Uterus (tissue), 4 donors: ENCODE measurements at places on chromosomes 7 and 10. TPM values are rescaled to one million over a fixed set of nuclear protein-coding genes. Genes with fewer than 3 reads are reported as not detected.

Gene CEP41
- total RNA-seq = 22.3 TPM

Gene HOXA2
- not detected for total RNA-seq

DNA sequence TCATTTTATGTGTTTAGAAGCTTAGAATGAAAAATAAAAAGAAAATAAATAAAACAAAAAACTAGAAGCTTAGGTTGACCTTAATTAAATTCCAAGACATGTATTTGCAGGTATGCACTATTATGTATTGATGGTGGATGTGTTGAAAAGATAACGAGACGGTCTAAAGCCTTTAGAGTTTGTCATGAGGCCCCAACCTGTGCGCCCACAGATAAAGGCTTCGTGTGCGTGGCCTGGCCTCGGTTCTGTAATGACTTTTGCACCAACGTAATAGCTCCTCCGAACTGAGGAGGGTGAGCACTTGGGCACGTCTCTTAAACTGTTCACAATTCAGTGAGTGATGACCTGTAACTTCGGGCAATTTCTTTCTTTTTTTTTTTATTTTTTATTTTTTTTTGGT, 43.7 kb upstream of the NCAPG2 start:
- H3K27me3 ChIP-seq = no peaks in the 10 kb centered on the region
- no peak for DNase-seq
- no peak overlapping the region for H3K27ac ChIP-seq
- no peaks in the 10 kb centered on the region for H3K4me1 ChIP-seq
- no peaks in the 10 kb centered on the region for H3K36me3 ChIP-seq

Gene HOXA11
- 52.0 TPM for total RNA-seq

Gene LIMK1
- total RNA-seq = 18.5 TPM

DNA sequence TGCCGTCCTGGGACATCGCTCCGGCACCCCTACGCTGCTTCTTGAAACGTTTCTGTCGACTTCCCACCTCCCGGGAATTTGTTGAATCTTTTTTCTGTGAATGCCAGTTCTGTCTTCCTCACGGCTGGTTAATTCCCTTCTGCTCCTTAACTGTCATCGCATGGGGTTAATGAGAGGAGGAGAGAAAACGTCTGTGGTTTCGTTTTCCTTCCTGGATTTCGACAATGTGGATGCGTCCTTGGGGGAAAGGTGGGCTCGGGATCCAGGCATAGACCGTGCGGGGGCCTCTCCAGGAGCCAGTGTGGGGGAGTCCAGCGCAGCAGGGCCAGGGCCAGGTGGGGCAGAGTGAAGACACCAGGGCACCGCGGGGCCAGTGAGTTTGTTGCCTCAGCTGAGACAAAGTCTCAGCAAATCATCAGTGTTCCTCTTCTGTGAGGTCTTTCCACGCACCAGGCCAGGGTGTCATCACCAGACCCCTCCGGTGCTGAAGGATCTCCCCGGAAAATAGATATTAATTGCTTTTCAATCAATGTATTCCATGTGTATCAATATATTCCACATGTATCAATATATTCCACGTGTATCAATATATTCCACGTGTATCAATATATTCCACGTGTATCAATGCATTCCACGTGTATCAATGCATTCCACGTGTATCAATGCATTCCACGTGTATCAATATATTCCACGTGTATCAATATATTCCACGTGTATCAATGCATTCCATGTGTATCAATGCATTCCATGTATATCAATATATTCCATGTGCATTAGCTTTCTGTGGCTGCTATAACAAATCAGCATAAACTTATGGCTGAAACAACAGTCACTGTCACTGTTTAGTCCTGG, 33.7 kb upstream of the CFAP46 start:
- H3K27ac ChIP-seq = no peak overlapping the region
- no peaks in the 10 kb centered on the region for H3K27me3 ChIP-seq
- no peak for DNase-seq
- no peaks in the 10 kb centered on the region for H3K36me3 ChIP-seq
- no peak overlapping the region for H3K4me3 ChIP-seq

Gene DOCK4
- total RNA-seq = 78.9 TPM

DNA sequence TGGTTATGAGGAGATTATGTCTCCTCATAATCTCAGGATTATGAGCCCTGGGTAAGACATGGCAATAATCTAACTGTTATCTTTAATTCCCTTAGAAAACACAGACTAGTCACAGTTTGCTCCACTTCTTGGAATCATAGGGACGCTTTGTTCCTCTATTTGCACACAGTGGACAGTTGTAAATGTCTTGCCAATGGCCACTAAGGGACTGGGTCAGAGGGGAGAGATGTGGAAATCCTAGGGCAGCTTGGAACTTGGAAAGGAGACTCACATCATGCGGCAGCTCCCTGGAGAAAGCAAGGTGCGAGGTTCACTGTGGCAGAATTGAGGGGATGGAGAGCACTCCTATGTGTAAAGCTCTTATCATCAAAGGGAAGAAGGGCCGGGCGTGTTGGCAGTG, 266.1 kb downstream of the PRPF18 start:
- no peaks in the 10 kb centered on the region for H3K27me3 ChIP-seq
- DNase-seq = no peak
- H3K4me1 ChIP-seq = no peaks in the 10 kb centered on the region
- H3K36me3 ChIP-seq = no peaks in the 10 kb centered on the region
- no peak overlapping the region for H3K4me3 ChIP-seq

GRCh38 chr7:117848941-117849340, 24.3 kb downstream of the CTTNBP2 start:
- H3K27ac ChIP-seq = no peak overlapping the region
- H3K4me3 ChIP-seq = no peak overlapping the region
- no peaks in the 10 kb centered on the region for H3K4me1 ChIP-seq
- DNase-seq = no peak
- H3K36me3 ChIP-seq = no peaks in the 10 kb centered on the region

Gene SRGN
- total RNA-seq = 147 TPM

Gene POMZP3
- 7.6 TPM for total RNA-seq

Gene TRA2A
- 91.1 TPM for total RNA-seq

GRCh38 chr10:80108576-80109239, 23.8 kb upstream of the PLAC9 start:
- H3K36me3 ChIP-seq = no peaks in the 10 kb centered on the region
- H3K4me3 ChIP-seq = no peak overlapping the region
- H3K4me1 ChIP-seq = no peaks in the 10 kb centered on the region
- no peak for DNase-seq
- no peaks in the 10 kb centered on the region for H3K27me3 ChIP-seq

Gene C10orf53
- not detected for total RNA-seq

Gene TBATA
- total RNA-seq = not detected

Gene NUTM2A
- total RNA-seq = not detected

GRCh38 chr10:28186887-28187578, 115.8 kb downstream of the MPP7 start:
- no peak overlapping the region for H3K4me3 ChIP-seq
- no peak for DNase-seq
- H3K36me3 ChIP-seq = no peaks in the 10 kb centered on the region
- no peaks in the 10 kb centered on the region for H3K27me3 ChIP-seq
- H3K27ac ChIP-seq = no peak overlapping the region

DNA sequence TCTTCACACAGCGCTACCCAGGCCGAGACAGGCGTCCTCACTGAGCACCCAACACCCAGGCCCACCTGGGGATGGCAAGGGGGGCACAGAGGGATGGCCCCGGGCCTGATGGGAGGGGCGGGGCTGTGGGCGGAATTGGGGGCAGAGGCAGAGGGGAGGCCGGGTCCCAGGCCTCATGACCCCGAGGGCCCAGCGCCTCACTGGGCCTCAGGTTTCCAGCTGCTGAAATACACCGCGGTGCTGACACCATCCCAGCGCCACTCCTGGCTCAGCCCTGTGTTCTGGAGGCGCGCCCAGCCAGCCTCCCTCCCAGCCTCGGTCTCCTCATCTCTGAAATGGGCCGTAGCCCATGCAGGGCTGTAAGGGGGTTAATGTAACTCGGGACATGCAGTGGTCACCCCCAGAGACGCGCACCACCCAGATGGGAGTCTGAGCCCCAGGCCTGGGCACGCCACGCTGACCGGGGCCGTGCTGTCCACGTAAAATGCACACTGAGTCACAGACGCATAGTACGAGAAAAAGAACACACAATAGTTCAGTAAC, 82.3 kb downstream of the UNCX start:
- DNase-seq = no peak
- H3K27ac ChIP-seq = no peak overlapping the region
- H3K36me3 ChIP-seq = no peaks in the 10 kb centered on the region

GRCh38 chr10:47049906-47050305, 138.7 kb downstream of the PTPN20 start:
- H3K36me3 ChIP-seq = no peaks in the 10 kb centered on the region
- H3K4me3 ChIP-seq = no peak overlapping the region
- no peaks in the 10 kb centered on the region for H3K27me3 ChIP-seq
- no peaks in the 10 kb centered on the region for H3K4me1 ChIP-seq
- DNase-seq = no peak

Gene LLCFC1
- total RNA-seq = not detected

GRCh38 chr7:2796358-2797352, 47.5 kb downstream of the GNA12 start:
- peaks cover 4% of the 10 kb centered on the region for H3K4me1 ChIP-seq
- peak overlapping the region; percentile 78 for H3K27ac ChIP-seq
- peak; percentile 88 for DNase-seq
- no peaks in the 10 kb centered on the region for H3K36me3 ChIP-seq

Gene GJD4
- total RNA-seq = not detected

Gene LIPJ
- total RNA-seq = not detected

DNA sequence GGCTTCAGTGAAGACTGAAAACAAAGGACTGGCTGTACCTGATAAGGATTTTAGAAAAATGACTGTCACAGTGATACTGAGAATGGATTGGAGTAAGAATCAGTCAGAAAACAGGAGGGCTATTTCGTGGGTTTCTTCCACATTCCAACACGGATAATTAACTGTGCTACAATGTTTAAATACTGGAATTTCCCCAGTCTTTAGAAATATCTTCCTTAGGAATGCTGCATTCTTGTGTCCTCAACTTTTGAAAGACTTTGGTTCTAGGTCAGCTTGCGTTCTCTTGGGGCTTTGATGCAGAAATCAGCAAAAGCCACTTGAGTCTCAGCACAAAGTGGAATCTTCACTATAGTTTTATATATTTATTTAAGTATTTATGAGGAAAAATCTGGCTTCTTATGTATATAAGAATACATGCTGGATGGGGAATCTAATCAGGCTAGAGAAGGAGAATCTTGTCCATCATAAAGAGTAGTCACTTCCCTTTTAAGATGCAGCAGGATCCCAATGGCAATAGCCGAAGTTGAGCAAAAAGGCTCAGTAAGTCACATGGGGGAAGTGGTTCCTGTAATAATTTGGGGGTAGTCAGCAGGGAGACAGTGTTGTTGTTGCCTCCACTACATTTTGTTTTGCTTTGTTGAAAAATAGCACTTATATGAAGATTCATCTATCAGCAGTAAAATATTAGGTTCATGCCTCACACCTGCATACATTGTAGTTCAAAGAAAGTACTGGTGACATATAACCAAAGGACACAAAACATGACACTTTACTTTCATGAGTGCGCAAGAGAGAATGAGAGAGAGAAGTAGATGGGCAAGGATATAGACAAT, 86.0 kb downstream of the CH25H start:
- no peak overlapping the region for H3K27ac ChIP-seq
- H3K27me3 ChIP-seq = no peaks in the 10 kb centered on the region
- H3K36me3 ChIP-seq = no peaks in the 10 kb centered on the region

Gene OR2A1
- total RNA-seq = 0.48 TPM

DNA sequence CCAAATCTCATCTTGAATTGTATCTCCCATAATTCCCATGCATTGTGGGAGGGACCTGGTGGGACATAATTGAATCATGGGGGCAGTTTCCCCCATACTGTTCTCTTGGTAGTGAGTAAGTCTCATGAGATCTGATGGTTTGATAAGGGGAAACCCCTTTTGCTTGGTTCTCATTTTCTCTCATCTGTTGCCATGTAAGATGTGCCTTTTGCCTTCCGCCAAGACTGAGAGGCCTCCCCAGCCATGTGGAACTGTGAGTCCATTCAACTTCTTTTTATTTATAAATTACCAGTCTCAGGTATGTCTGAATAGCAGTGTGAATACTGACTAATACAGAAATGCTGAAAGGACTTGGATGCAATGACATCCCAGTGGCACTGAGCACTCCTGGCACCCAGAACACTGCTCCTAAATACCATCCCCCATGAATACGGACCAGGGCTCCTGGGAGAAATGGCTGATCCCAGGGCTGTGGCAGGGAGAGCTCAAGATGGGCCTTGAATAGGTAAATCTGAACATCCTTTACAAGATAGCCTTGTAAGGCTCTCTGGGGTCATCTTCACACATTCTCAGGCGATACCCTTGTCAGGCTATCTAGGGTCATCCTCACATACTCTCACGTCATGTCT, 19.4 kb downstream of the ZFAND2A start:
- no peak overlapping the region for H3K27ac ChIP-seq
- no peaks in the 10 kb centered on the region for H3K27me3 ChIP-seq
- H3K36me3 ChIP-seq = no peaks in the 10 kb centered on the region
- DNase-seq = no peak

GRCh38 chr7:151131592-151132293, 35.8 kb downstream of the GBX1 start:
- H3K4me1 ChIP-seq = no peaks in the 10 kb centered on the region
- H3K4me3 ChIP-seq = no peak overlapping the region
- H3K27ac ChIP-seq = no peak overlapping the region
- DNase-seq = no peak
- H3K36me3 ChIP-seq = no peaks in the 10 kb centered on the region

GRCh38 chr7:25025218-25025671, 45.3 kb upstream of the OSBPL3 start:
- no peaks in the 10 kb centered on the region for H3K36me3 ChIP-seq
- H3K27me3 ChIP-seq = no peaks in the 10 kb centered on the region
- no peak overlapping the region for H3K4me3 ChIP-seq
- DNase-seq = no peak
- no peak overlapping the region for H3K27ac ChIP-seq
- H3K4me1 ChIP-seq = no peaks in the 10 kb centered on the region

- H3K27ac ChIP-seq = no peak overlapping the region
- H3K4me3 ChIP-seq = no peak overlapping the region
- no peaks in the 10 kb centered on the region for H3K4me1 ChIP-seq
- H3K27me3 ChIP-seq = no peaks in the 10 kb centered on the region
- no peaks in the 10 kb centered on the region for H3K36me3 ChIP-seq
These were observed 23.6 kb upstream of the CREB3L2 start for GRCh38 chr7:138025215-138026186.

GRCh38 chr7:136868496-136869000, at the start of gene CHRM2:
CHRM2 (plus strand) TSS chr7:136868652; CDS start chr7:137014866, 146,214 bp downstream.
- H3K27ac ChIP-seq = no peak within 1 kb of the TSS
- H3K4me1 ChIP-seq = no peaks in the 10 kb centered on the region
- no peak for DNase-seq
- no peaks in the 10 kb centered on the region for H3K36me3 ChIP-seq
- H3K27me3 ChIP-seq = peaks cover 4% of the 10 kb centered on the region

GRCh38 chr10:29634105-29634504, 666 bp downstream of the SVIL start:
- no peaks in the 10 kb centered on the region for H3K27me3 ChIP-seq
- peaks cover 6% of the 10 kb centered on the region for H3K4me1 ChIP-seq
- DNase-seq = no peak
- no peaks in the 10 kb centered on the region for H3K36me3 ChIP-seq
- H3K4me3 ChIP-seq = peak overlapping the region; percentile 41
